Esophagus muscularis mucosa (tissue), 4 donors: ENCODE measurements at places on chromosomes 16 and 17. TPM values are rescaled to one million over a fixed set of nuclear protein-coding genes. Genes with fewer than 3 reads are reported as not detected.

MPP2 gene
- total RNA-seq = 13.3 TPM

ARHGAP44 gene
- 4.6 TPM for total RNA-seq

SPIRE2 gene
- total RNA-seq = 5.4 TPM

OR3A3 gene
- not detected for total RNA-seq

LCAT gene
- total RNA-seq = 14.5 TPM

DNA sequence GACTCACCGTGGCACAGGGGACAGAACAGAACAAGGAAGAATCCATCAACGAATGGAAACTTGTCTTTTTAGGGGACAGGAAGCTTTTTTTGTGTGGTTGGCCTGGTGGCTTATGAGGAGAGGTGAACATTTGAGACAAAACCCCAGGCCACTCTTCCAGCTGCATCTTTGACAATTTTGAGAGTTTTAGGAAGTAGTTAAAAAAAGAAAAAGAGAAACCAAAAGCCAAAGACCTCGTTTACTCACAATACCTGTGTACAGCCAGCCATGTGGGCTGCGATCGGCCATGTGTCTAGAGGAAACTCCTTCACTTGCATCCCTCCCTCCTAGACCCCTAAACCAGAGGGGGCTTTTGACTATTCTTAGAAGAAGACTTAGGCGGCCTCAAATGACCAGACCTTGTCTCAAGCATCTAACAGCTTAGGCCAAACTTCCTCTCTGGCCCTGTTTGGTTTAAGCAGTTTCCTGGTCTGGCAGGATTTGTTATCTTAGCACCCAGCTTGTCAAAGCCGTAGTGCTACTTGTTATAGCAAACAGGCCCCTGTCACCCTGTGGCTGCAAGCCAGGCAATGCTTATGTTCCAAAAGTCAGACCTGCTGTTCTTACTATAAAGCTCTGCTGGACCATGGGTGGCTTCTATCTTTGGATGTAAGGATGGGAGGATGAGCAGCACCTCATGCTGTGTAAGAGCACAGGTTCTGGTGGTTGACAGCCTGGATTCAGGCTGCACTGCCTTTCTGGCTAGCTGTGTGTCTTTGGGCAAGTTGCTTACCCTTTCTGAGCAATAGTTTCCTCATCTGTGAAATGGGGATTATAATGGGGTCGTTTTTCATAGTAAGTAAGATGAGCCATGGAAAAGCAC lies 17.7 kb downstream of the KSR1 start:
- DNase-seq = no peak
- H3K27ac ChIP-seq = no peak overlapping the region
- no peaks in the 10 kb centered on the region for H3K36me3 ChIP-seq
- H3K27me3 ChIP-seq = no peaks in the 10 kb centered on the region

DNA sequence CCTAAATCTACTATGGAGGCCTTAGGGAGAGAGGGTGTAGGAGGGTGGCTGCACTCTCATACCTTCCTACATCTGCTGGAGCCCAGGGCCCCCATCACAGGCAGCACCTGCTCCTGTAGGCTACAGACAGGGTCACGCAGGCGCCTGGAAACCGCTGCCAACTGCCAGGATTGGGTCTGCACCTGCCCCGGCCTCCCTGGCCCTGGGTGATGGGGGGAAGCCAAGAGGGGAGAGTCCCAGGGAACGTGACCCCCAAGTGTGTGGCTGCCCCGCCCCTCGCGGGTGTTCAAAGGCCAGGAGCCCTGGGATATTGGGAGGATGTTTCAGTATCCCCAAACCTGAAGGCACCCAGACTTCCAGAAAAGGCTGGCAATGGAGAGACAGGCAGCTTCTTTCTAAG lies 5.6 kb upstream of the TEX19 start:
- no peaks in the 10 kb centered on the region for H3K36me3 ChIP-seq
- peaks cover 6% of the 10 kb centered on the region for H3K4me1 ChIP-seq
- no peak overlapping the region for H3K27ac ChIP-seq
- H3K4me3 ChIP-seq = no peak overlapping the region

DNA sequence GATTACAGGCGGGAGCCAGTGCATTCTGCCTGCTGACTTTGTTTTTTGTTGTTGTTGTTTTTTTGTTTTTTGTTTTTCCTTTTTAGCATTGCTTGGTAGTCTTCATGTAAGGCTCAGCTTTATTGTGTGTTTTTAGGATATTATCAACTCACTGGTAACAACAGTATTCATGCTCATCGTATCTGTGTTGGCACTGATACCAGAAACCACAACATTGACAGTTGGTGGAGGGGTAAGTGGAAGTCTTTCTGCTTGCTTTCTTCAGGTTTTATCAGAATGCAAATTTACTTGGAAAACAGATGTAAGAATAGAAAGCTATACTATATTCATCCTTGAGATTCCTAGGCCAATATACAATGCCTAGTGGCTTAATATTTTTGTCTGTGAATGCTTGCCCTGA lies 3.3 kb upstream of the CMTM1 start:
- H3K27me3 ChIP-seq = no peaks in the 10 kb centered on the region
- H3K4me3 ChIP-seq = no peak overlapping the region
- H3K27ac ChIP-seq = no peak overlapping the region
- no peak for DNase-seq
- peaks cover 11% of the 10 kb centered on the region for H3K36me3 ChIP-seq

DNA sequence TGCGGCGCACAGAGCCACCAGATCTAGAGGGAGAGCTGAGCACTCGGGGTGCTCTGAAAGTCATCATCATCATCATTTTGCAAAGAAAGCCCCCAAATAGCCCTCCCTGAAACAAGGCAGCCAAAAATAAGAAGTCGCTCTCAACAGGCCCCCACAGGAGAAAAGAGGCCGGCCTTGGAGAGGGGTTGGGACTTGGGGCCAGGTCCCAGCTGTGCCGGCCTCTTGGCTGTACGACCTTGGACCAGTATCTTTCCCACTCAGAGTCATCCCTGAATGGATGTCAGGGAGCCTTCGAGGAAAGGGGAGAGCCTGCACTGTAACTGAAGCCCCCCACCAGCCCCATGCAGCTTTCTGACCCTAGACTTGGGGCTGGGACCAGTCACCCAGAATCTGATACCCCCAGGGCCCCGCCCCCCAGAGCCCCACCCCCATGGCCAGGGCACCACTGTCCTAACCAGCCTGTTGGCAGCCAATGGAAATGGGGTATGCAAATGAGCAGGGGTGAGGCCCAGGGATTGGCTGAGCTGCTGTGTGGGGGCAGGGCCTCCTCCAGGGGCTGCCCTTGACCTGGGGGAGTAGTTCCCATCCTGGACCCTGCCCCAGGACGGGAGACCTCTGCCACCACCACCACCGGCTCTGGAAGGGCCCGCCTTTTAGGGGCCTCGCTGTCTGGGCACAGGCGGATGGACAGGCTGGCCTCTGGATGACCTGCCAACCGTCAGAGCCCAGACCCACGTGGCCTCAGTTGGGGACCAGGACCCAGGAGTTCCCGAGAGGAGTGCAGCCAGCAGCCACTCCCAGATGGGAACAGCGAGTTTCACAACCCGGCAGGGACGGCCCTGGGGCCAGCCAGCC lies 15.4 kb downstream of the ZFPM1 start:
- no peak overlapping the region for H3K27ac ChIP-seq
- H3K4me1 ChIP-seq = no peaks in the 10 kb centered on the region
- H3K27me3 ChIP-seq = no peaks in the 10 kb centered on the region

GRCh38 chr16:48089053-48089792 lies 66.6 kb downstream of the ABCC12 start:
- H3K4me3 ChIP-seq = no peak overlapping the region
- no peaks in the 10 kb centered on the region for H3K4me1 ChIP-seq
- no peak overlapping the region for H3K27ac ChIP-seq
- no peak for DNase-seq
- peaks cover 27% of the 10 kb centered on the region for H3K27me3 ChIP-seq

DNA sequence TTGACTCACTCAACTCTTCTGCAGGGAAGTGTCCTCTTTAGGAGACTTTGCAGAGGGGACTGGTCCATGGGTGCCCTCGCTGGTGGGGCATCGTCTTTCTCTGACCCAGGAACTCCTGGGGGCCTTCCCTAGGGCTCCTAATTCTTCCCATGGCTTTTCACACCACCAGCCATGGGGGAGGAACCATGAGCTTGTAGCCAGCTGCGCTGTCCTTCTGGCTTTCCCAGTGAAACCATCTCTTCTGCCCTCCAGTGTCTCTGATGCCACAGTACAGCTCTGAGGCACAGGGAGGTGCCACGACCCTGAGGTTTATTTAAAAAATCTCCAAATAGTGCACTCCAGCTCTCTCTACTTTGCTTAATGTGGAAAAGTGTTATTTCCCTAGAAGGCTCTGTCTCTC lies 78.6 kb downstream of the SDR42E1 start:
- no peak overlapping the region for H3K4me3 ChIP-seq
- DNase-seq = no peak
- no peaks in the 10 kb centered on the region for H3K27me3 ChIP-seq
- no peaks in the 10 kb centered on the region for H3K4me1 ChIP-seq
- H3K27ac ChIP-seq = no peak overlapping the region

DNA sequence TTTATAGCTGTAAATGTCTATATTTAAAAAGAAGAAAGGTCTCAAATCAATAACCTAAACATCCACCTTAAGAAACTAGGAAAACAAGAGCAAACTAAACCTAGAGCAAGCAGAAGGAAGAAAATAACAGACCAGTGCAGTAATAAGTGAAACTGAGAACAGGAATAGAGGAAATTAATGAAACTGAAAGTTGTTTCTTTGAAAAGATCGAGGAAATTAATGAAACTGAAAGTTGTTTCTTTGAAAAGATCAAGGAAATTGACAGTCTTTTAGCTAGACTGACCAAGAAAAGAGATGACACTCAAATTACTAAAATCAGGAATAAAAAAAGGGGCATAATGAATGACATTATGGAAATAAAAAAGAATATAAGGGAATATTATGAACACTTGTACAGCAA lies 46.4 kb downstream of the SLFN5 start:
- no peak overlapping the region for H3K4me3 ChIP-seq
- H3K36me3 ChIP-seq = no peaks in the 10 kb centered on the region
- H3K27ac ChIP-seq = no peak overlapping the region
- no peaks in the 10 kb centered on the region for H3K27me3 ChIP-seq
- no peak for DNase-seq

- H3K4me3 ChIP-seq = peak within 1 kb of the TSS; percentile 54
- H3K27me3 ChIP-seq = peaks cover 31% of the 10 kb centered on the region
- H3K36me3 ChIP-seq = no peaks in the 10 kb centered on the region
- H3K4me1 ChIP-seq = no peaks in the 10 kb centered on the region
- H3K27ac ChIP-seq = no peak within 1 kb of the TSS
Measured at GRCh38 chr17:40664582-40665333, at the start of gene KRT222. KRT222 (minus strand) TSS chr17:40665177; CDS start chr17:40665099, 78 bp downstream.

DNA sequence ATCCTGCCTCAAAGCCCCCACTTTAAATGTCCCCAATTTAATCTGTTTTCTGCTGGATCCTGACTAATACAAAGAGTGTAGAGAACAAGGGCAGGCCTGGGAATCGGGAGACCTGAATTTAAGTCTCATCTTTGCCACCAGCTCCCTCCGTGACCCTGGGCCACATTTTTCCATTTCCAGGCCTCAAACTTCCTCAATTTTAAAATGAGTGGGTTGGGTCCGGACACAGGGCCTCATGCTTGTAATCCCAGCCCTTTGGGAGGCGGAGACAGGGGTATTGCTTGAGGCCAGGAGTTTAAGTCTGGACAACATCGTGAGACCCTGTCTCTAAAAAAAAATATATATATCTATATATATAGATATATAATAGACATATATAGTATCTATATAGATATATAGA lies 61.4 kb downstream of the SRL start:
- H3K27ac ChIP-seq = no peak overlapping the region
- H3K4me3 ChIP-seq = no peak overlapping the region
- DNase-seq = no peak
- peaks cover 23% of the 10 kb centered on the region for H3K4me1 ChIP-seq
- H3K27me3 ChIP-seq = no peaks in the 10 kb centered on the region
- H3K36me3 ChIP-seq = no peaks in the 10 kb centered on the region

- H3K36me3 ChIP-seq = no peaks in the 10 kb centered on the region
- peaks cover 8% of the 10 kb centered on the region for H3K4me1 ChIP-seq
- no peaks in the 10 kb centered on the region for H3K27me3 ChIP-seq
- no peak for DNase-seq
- H3K27ac ChIP-seq = peak overlapping the region; percentile 62
- no peak overlapping the region for H3K4me3 ChIP-seq
Measured at GRCh38 chr17:40486522-40487370, 14.7 kb downstream of the TNS4 start.

DNA sequence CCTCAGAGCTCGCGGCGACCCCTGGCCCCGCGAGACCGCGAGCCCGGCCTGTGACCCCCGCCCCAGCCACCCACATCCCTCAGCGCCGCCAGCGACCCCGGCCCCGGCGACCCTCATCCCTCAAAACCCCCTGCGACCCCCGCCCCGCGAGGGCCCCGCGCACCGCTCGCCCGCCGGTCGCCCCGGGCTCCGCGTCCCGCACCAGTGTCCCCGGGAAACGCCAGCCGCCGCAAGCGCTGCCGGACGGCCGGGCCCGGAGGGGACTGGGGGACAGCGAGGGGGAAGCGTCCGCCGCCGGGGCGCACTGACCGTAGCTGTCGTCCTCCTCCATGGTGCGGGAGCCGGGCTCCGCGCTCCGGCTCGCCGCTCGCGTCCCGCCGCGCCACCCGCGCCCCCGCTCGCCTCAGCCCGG lies at the start of gene CYTH1:
Gene CYTH1, minus strand, starts transcription at position 381 of the 412 bp plus-strand sequence. Its CDS starts 50 bp downstream, at position 331.
- H3K27me3 ChIP-seq = no peaks in the 10 kb centered on the region
- no peak for DNase-seq
- peak within 1 kb of the TSS; percentile 96 for H3K27ac ChIP-seq
- no peaks in the 10 kb centered on the region for H3K36me3 ChIP-seq
- peak within 1 kb of the TSS; percentile 99 for H3K4me3 ChIP-seq

DNA sequence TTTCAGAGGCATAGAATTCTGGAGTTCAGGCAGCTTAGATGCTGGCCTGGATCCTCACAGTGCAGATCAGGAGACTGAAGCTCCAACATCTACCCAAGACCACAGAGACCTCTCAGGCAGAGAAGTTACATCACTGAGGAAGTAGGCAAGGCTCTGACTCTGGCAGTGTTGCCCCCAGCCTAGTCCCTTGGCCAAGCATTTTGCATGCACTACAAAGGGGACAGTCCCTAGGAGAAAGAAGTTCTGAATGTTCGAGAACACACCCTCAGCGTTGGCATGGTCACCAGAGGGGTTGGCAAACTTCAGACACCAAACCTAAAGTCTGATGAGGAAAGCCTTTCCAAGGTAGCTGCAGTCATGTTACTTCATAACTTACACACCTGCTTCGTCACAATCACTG lies 2.5 kb downstream of the RANBP10 start:
- peaks cover 44% of the 10 kb centered on the region for H3K4me1 ChIP-seq
- H3K27ac ChIP-seq = no peak overlapping the region
- DNase-seq = no peak
- no peak overlapping the region for H3K4me3 ChIP-seq
- no peaks in the 10 kb centered on the region for H3K36me3 ChIP-seq

- no peaks in the 10 kb centered on the region for H3K36me3 ChIP-seq
- H3K4me1 ChIP-seq = no peaks in the 10 kb centered on the region
- DNase-seq = no peak
- H3K4me3 ChIP-seq = no peak overlapping the region
- no peak overlapping the region for H3K27ac ChIP-seq
Measured at GRCh38 chr17:54029986-54030385, 207.3 kb downstream of the KIF2B start.

GRCh38 chr17:39196808-39197291 lies 619 bp downstream of the CACNB1 start:
- no peaks in the 10 kb centered on the region for H3K27me3 ChIP-seq
- peaks cover 77% of the 10 kb centered on the region for H3K4me1 ChIP-seq
- peaks cover 17% of the 10 kb centered on the region for H3K36me3 ChIP-seq
- H3K27ac ChIP-seq = peak overlapping the region; percentile 97
- no peak for DNase-seq
